ENCODE measurements at places on chromosomes 4 and X. TPM values are rescaled to one million over a fixed set of nuclear protein-coding genes. Genes with fewer than 3 reads are reported as not detected.

- DNase-seq = no peak
Observed at GRCh38 chr4:5816851-5817375, 76.0 kb downstream of the CRMP1 start.

DNA sequence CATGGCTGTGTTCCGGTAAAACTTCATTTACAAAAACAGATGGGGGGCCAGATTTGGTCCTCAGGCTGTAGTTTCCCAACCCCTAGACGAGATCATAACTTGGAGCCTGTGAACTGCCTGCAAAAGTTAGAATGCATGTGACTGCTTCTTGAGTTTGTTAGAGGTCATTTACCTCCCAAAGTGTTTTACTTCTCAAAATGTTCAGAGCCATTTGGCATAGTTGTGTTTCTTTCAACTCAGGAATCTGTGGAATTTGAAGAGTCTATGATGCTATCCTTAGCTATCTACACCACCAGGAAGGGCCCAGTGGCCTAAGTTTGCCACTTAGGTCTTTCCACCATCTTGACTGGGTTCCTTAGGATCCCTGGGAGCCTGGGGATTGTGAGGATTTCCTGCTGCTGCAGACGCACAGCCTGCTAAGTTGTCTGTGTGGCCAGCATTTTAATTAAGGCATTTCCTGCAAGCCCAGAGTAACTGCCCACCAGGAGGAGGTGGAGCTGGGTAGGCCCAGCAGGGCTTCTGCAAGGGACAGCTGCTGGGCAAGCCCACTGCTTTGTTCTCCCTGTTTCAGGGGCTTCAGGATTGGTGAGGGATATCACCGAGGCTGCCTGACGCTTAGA lies 53.1 kb downstream of the CCNI start:
- no peak for DNase-seq

ADGRL3 gene
- not detected for total RNA-seq

SEC31A gene
- 88.1 TPM for total RNA-seq

GAGE12H gene
- not detected for total RNA-seq

Data from activated CD4-positive, alpha-beta memory T cell treated with anti-CD3 and anti-CD28 coated beads for 36 hours (primary cell).